ENCODE measurements at places on chromosomes 13 and 19.

GRCh38 chr13:107421028-107421427 is 794.3 kb downstream of the LIG4 start:
- no peak for DNase-seq

GRCh38 chr13:79907527-79907926 is 426.6 kb downstream of the NDFIP2 start:
- no peak for DNase-seq

DNA sequence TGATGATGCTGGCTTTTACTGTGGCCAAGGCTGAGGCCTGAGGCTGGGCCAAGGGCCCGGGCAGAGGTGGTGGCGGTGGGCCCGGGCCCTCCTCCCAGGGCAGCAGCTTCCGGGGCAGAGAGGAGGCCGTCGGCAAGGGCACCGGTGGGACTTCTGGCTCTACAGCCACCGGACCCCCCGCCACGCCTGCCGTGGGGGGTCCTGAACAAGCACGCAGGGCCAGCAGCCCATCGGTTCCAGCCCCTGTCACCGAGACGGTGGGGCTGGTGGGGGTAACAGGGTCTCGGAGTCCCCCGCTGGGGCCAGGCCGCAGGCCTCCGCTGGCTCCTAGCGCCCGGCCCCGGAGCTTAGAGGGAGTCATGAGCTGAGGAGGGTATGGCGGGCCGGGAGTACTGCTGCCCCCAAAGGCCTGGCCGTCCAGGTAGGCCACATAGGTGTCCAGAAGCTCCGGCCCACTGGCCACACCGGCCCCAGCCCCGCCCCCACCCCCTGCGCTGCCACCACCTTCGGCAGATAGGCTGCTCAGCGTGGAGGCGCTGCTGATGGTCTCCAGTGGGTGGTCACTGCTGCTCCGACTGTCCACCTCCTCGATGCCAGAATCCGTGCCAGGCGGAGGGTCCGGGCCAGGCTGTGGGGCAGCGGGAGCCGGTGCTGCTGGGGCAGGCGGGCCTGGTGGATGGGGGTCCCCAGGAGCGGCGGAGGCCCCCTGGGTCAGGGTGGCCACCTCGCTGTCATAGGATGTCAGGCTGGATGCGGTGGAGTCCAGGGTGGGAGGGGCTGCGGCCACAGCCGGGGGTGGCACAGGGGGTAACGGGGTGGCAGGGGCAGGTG is 17.3 kb downstream of the C19orf81 start:
- no peak for DNase-seq

GRCh38 chr13:24056616-24057137 is 103.8 kb upstream of the SPATA13 start:
- no peak for DNase-seq

- no peak for DNase-seq
Measured at GRCh38 chr13:88764103-88764502, 1092.9 kb downstream of the SLITRK5 start.

GRCh38 chr19:54947381-54947780 is at the start of gene NLRP7:
Gene NLRP7 (minus strand): TSS chr19:54947530.
- DNase-seq, result no peak

GRCh38 chr19:7578127-7578526 is 17.5 kb upstream of the CAMSAP3 start:
- no peak for DNase-seq

- DNase-seq, result peak; percentile 28
Measured at GRCh38 chr19:51514866-51515481, 13.4 kb upstream of the SIGLEC12 start.

GRCh38 chr19:50513746-50514345 is at the start of gene ASPDH:
Gene ASPDH (minus strand): TSS chr19:50513913. CDS start chr19:50513823, 90 bp downstream.
- DNase-seq, result no peak

GRCh38 chr13:114234266-114234644 is 442 bp upstream of the CDC16 start:
- DNase-seq, result no peak

DNA sequence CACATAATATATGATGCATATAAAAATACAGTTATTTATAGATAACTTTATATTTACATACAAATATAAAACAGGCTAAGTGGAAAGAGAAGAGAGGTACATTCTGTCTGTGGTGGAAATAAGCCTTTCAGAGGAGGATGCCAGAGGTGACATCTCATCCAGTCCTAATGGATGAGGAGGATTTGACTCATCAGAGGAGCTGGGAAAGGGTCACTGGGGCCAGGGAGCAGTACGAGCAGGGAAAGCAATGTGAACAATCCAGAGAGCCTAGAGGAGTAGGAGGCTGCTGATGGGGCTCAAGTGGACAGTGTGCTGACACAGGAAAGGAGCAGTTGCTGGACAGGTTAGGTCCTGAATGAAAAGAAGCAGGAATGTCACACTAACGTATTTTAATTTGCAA is 18.6 kb downstream of the NALCN start:
- DNase-seq, result no peak

Measured in effector memory CD8-positive, alpha-beta T cell (primary cell).